ENCODE measurements at places on chromosomes 7 and 10. TPM values are rescaled to one million over a fixed set of nuclear protein-coding genes. Genes with fewer than 3 reads are reported as not detected.

DNA sequence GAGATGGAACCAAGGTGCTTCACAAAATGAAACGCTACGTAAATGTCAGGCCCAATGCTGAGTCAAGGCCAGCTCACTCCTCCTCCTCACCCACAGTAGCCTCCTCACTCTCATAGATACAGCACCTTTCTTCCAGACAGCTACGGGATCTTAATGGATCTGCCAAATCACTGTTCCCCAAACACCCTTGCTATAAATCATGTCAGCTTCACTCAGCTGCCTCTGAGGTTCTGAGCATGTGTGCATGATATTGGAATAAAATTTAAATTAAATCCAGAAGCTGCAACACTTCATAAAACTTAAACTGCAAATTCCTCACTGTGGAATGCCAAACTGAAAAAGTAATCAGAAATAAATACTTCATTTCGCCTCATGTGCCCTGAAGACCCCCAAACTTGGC, 14.7 kb upstream of the CPXM2 start:
- no peak for DNase-seq

DNA sequence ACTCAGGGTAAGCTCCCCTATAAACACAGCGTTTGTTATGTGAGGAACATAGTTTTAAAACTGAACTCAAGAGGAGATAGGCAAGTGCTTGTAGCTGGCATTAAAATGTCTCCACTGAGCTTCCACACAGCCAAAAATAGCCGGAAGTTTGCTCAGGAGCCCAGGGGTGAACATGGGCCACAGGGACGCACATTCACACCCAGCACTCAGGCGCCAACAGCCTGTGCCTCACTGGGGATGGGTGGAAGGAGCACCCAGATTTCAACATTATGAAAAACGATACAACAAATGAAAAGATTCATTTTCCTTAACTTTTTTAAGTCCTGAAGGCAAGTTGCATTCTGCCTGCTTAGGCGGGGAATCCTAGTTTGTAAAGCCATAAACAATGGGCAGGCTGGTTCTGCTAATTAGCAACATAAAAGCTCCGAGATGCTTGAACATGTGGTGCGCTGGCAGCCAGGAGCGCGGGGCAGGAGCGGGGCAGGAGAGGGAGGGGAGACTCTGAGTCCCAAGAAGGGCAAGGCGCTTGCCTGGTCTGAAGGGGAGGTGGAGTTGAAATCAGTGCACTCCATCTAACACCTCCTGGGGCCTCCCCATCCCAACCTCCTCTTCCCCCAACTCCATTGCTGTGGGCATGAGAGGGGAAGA, 235.9 kb downstream of the COBL start:
- DNase-seq, result no peak

AGMO gene
- not detected for total RNA-seq

DNA sequence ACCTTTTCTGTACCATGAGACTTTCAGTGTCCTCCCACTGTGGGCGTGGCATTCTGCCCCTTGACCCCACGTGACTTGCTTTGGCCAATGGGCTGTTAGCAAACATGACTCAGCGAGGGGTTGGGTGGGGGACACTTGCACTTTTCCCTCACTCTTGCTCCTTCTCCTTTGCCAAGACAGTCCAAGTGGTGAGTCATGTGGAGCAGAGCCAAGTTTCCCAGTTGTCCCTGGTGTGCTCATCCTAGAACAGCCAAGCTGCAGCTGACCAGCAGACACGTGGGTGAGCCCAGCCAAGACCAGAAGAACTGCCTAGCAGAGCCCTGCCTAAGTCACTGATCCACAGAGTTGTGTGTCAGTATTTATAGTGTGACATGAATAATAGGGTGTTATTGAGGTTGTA, 82.8 kb upstream of the CPXM2 start:
- no peak for DNase-seq

DNA sequence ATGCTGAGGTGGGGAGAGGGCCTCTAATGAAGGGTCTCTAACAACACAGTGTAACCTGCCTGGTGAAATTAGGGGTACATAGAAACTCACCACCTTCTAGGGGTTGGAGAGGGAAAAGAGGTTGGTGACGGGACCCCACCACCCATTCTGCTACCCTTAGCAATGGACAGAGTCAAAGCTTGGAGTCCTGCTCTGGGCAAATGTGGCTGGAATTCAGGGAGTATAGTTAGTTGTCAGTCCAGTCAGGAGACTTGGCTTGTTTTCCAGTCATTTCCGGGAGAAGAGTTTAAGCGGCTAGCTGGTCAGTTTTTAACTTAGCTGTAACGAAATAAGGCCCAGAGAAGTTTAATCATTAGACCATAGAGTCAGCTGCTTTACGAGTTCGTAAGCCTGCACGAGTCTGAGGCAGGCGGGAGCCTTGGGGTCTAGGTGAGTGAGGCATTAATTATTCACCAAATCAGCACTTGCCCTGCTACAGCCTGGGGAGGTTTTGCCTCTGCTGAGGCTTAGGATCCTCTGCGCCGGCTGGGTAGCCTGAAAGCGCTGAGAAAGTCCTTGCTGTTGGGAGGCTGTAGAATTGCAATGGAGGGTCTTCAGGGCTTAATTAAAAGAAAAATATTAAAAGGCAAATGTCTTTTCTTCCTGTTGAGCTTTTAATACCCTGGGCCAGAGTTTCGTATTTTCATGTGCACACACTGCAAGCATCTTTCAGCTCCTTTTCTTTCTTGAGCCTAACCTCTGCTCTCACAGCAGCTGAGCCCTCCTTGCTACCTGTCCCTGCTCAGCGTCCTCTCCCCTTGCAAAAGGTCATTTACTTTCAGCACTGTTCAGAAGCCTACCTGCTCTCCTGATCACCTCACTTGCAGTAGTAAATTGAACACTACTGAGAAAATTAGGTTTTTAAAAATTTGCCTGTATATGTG, 1.5 kb upstream of the LAMB1 start:
- DNase-seq, result no peak

GRCh38 chr10:129438024-129438423, 29.0 kb upstream of the MGMT start:
- DNase-seq, result no peak

MEST gene
- total RNA-seq, result 44.4 TPM

GRCh38 chr10:70323138-70323696, 39.4 kb upstream of the NPFFR1 start:
- DNase-seq, result no peak
